Activated T-helper 17 cell treated with anti-CD3 and anti-CD28 coated beads, Interleukin-2, amount 50 U/mL, for 72 hours (primary cell): ENCODE measurements at places on chromosomes 11 and 22. TPM values are rescaled to one million over a fixed set of nuclear protein-coding genes. Genes with fewer than 3 reads are reported as not detected.
A peak's percentile ranks its signal among the peaks of the same experiment; 100 is the strongest.

The CRYBB3 gene
- total RNA-seq, result not detected

DNA sequence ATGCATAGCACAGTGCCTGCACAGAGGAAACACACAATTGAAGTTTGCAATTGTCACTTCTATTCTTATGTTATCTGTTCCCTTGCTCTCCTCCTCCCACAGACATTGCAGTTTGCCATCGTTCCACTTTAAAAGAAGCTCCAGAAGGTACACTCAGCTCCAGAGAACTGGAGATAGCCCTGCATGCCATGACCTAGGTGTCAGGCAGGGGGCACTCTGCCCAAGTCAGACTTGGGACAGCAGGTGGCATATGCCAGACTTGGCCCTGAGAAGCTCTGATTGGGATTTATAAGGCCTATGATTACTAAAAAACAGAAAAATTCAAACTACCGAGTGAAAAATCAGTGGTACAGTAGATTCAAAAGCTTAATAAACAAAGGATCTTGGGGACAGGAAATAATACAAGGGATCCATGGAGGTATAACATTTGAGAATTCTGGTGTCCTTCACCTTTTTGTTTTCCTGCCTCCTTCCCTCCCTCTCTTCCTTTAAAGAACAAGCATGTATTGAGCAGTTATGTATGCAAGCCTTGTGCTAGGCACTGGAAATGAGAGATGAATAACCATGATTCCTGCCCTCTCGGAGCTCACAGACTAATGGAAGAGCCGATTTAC is 40.0 kb downstream of the TENM4 start:
- no peaks in the 10 kb centered on the region for H3K36me3 ChIP-seq
- no peaks in the 10 kb centered on the region for H3K4me1 ChIP-seq
- no peak overlapping the region for H3K27ac ChIP-seq
- no peak for ATAC-seq

- peak; percentile 28 for ATAC-seq
- peaks cover 32% of the 10 kb centered on the region for H3K4me1 ChIP-seq
- no peaks in the 10 kb centered on the region for H3K27me3 ChIP-seq
- peak overlapping the region; percentile 68 for H3K4me3 ChIP-seq
- H3K27ac ChIP-seq, result peak overlapping the region; percentile 74
These were observed 1.5 kb upstream of the KLHDC7B start for GRCh38 chr22:50544078-50544745.

- no peaks in the 10 kb centered on the region for H3K4me1 ChIP-seq
- no peak overlapping the region for H3K27ac ChIP-seq
- H3K4me3 ChIP-seq, result no peak overlapping the region
- ATAC-seq, result no peak
- H3K36me3 ChIP-seq, result no peaks in the 10 kb centered on the region
- peaks cover 16% of the 10 kb centered on the region for H3K27me3 ChIP-seq
These were observed 62.1 kb upstream of the CADM1 start for GRCh38 chr11:115566180-115566764.

DNA sequence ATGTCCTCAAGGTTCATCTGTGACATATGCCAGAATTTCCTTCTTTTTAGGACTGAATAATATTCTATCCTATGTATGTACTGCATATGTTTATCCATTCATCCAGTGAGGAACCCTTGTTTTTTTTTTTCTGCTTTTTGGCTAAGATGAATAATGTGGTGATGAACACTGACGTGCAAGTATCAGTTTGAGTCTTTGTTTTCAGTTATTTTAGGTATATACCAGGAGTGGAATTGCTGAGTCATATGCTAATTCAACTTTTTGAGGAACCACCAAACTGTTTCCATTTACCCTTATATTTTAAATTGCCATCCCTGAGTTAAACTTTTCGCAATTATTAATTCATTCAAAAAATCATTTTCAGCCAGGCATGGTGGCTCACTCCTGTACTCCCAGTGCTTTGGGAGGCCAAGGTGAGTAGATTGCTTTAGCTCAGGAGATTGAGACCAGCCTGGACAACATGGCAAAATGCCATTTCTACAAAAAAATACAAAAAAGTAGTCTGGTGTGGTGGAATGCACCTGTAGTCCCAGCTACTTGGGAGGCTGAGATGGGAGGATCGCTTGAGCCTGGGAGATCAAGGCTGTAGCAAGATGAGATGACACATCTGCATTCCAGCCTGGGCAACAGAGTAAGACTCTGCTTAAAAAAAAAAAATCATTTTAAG is 64.2 kb downstream of the MICAL2 start:
- peaks cover 50% of the 10 kb centered on the region for H3K4me1 ChIP-seq
- no peaks in the 10 kb centered on the region for H3K27me3 ChIP-seq
- peak; percentile 66 for ATAC-seq
- peak overlapping the region; percentile 89 for H3K4me3 ChIP-seq

DNA sequence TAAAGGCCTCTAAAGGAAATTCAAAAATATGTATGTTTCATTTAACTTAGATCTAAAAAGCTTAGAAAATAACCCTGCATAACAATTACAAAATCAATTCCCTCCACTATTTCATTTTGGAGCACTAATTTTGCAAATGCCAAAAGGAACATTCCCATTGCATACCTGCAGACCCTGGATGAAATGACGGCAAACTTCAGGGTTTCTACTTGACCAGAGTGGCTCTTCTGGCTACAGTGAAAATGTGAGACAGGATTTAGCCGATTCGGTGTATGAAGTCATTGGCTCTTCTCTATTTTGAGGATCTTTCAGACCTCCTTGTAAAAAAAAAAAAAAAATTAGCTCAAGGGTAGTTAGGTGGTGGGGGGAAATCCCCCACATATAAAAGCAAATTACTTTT is 44.1 kb downstream of the PAX6 start:
- no peak overlapping the region for H3K27ac ChIP-seq
- H3K4me1 ChIP-seq, result no peaks in the 10 kb centered on the region
- no peak for ATAC-seq
- H3K4me3 ChIP-seq, result no peak overlapping the region

GRCh38 chr11:32511926-32512325 is 71.7 kb upstream of the EIF3M start:
- peaks cover 27% of the 10 kb centered on the region for H3K27me3 ChIP-seq
- no peak overlapping the region for H3K27ac ChIP-seq
- H3K36me3 ChIP-seq, result no peaks in the 10 kb centered on the region
- peak; percentile 35 for ATAC-seq
- no peak overlapping the region for H3K4me3 ChIP-seq

DNA sequence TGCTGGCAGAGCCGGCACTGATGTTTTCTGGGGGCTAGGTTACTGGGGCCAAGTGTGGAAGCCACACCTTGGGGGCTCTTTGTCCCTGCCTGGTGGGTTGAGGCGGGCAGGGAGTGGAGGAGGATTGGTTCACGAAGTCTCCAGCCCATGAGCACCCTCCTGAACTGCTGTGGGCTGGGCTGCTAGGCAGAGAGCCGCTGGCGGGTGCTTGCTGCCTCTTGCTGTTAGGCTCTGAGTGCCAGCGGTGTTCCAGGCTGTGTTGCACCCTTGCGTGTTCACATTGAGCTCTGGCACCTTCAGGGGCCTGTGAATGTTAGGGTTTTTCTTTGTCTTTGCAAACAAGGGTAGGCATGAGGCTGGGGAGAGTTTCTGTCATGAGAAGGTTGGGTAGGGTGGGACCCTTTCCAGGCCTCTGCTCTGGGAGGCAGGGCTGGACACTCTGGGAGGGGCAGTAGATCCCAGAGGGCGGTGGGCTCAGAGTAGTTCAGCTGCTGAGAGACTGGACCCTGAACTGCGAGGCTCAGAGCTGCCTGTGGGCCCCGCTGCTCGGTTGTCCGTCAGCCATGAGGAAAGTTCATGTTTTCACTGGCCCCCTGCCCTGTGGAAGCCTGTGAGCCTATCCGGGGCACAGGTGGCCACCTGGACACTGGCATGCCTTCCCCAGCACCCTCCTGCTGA is 24.0 kb upstream of the TMEM191C start:
- H3K27ac ChIP-seq, result no peak overlapping the region
- no peaks in the 10 kb centered on the region for H3K27me3 ChIP-seq
- no peak for ATAC-seq
- no peaks in the 10 kb centered on the region for H3K4me1 ChIP-seq
- no peak overlapping the region for H3K4me3 ChIP-seq
- H3K36me3 ChIP-seq, result no peaks in the 10 kb centered on the region

DNA sequence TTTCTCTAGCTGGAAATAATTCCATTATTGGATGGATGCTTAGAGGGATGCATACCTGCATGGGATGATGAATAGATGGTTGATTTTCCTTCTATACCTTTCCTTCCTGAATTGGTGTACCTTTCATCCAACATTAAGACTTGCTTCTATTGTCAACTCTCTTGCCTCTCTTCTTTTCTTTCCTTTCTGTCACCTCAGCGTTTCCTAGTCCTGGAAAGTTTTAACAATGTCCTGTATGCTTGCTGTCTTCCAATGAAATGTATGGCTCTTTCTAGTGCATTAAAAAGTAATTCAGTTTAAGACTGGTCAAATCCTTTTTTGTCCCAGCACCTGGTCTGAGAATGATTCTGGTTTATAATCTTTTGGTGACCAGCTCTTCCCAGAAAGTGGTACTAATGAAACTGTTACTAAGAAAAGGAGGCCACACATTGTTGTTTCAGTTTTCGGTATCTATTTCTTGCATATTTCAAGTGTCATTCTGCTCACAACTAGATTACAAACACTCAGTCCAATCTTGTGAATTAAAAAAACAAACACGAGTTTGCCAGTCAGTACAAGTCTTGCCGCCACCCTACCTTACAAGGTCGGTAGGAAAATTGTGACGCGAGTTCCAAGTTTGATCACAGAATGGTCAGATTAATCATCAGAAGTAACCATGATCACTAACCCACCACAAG is 8.0 kb downstream of the POU2AF1 start:
- H3K27me3 ChIP-seq, result no peaks in the 10 kb centered on the region
- H3K4me3 ChIP-seq, result peak overlapping the region; percentile 63
- peaks cover 19% of the 10 kb centered on the region for H3K4me1 ChIP-seq
- peak; percentile 92 for ATAC-seq
- peak overlapping the region; percentile 84 for H3K27ac ChIP-seq

DNA sequence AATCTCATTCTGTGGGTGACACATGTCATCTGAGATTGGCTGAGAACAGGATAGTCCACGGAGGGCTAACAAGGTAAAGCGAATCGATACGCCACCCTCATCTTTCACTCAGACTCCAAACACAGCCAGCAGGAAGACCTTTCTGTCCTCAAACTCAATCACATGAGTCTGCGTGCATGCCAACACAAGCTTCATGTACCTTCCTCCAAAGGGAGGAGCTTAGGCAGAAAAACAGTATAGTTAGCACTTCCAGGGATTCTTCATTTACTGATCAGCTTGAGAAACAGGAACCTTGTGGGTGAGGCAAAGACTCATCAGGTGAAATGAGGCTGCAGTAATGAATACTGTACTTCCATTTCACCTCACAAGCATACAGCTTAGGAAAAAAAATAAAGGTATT is 767.1 kb upstream of the API5 start:
- no peaks in the 10 kb centered on the region for H3K36me3 ChIP-seq
- H3K4me3 ChIP-seq, result no peak overlapping the region
- no peak for ATAC-seq
- no peak overlapping the region for H3K27ac ChIP-seq
- H3K4me1 ChIP-seq, result no peaks in the 10 kb centered on the region

DNA sequence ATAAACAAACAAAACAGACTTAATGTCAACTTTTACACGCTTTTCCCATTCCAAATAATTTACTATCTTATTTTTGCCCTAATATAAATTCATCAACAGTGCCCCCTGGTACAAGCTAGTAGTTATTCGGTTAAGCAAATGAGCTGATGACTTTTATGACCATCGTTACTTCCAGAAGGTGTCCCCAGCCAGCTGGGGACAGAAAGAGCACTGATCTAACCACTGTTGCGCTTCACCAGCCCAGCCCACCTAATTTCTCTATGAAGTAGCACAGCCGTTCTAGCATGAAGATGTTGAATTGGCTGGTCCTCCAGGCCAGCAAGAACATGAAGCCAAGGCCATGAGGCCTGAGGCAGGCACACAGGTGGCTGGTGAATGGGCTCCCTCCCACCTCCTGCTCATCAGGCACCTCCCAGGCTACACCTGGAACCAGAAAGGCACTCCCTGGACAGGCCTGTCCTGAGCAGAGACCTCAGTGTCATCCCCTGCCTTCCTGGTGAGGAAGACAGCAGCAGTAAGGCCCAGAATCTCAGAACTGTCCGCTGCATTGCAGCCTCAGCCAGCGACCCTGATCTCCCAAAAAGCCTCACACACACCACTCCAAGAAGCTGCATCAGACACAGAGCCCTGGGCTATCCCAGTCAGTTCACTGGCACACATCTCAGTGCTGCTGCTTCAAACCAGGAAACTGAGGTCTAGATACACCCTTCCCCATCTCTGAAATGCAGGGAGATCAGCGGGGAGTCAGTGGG is 12.9 kb downstream of the GNB1L start:
- H3K36me3 ChIP-seq, result no peaks in the 10 kb centered on the region
- no peak overlapping the region for H3K27ac ChIP-seq
- peaks cover 10% of the 10 kb centered on the region for H3K4me1 ChIP-seq
- no peak overlapping the region for H3K4me3 ChIP-seq
- H3K27me3 ChIP-seq, result no peaks in the 10 kb centered on the region

- no peaks in the 10 kb centered on the region for H3K27me3 ChIP-seq
- H3K36me3 ChIP-seq, result no peaks in the 10 kb centered on the region
- ATAC-seq, result peak; percentile 60
- no peak overlapping the region for H3K4me3 ChIP-seq
- H3K27ac ChIP-seq, result no peak overlapping the region
- no peaks in the 10 kb centered on the region for H3K4me1 ChIP-seq
These were observed 38.2 kb downstream of the OR10A6 start for GRCh38 chr11:7892840-7893254.

- H3K36me3 ChIP-seq, result peaks cover 6% of the 10 kb centered on the region
- peaks cover 29% of the 10 kb centered on the region for H3K4me1 ChIP-seq
- peak overlapping the region; percentile 76 for H3K27ac ChIP-seq
- no peaks in the 10 kb centered on the region for H3K27me3 ChIP-seq
- peak overlapping the region; percentile 63 for H3K4me3 ChIP-seq
These were observed 548.0 kb downstream of the ETS1 start for GRCh38 chr11:128039140-128040021.

DNA sequence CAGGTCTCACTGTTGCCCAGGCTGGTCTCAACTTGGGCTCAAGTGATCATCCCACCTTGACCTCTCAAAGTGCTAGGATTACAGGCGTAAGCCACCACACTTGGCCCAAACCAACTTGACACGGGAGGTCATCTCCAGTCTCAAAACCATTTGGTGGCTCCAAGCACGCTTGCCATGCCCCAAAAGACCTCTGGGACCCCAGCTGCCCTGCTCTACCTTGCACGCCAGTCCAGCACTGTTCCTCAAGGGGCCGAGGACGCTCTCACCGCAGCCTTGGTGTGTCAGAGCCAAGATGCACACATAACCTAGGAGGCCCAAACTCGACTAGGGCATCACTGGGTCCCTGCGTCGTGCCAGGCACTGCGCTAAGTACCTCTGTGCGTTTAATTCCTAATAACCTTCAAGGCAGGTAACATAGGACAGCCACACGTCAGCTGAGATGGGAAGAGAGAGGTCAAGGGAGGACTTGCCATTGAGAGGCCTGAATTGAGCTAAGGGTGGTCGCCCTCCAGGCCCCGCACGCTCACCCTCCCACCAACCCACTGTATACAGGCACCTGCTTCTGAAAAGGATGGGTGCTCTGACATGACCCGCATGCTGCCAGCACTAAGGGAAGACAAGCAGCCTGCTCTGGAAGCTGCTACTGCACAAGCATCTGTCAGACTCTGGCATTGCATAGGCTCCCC is 4.6 kb upstream of the GAS2L1 start:
- no peak for ATAC-seq
- H3K27ac ChIP-seq, result peak overlapping the region; percentile 49
- H3K36me3 ChIP-seq, result peaks cover 48% of the 10 kb centered on the region
